ENCODE measurements at places on chromosomes 6 and 20.

GRCh38 chr20:41359541-41360011, 7.0 kb downstream of the EMILIN3 start:
- no peak for DNase-seq

DNA sequence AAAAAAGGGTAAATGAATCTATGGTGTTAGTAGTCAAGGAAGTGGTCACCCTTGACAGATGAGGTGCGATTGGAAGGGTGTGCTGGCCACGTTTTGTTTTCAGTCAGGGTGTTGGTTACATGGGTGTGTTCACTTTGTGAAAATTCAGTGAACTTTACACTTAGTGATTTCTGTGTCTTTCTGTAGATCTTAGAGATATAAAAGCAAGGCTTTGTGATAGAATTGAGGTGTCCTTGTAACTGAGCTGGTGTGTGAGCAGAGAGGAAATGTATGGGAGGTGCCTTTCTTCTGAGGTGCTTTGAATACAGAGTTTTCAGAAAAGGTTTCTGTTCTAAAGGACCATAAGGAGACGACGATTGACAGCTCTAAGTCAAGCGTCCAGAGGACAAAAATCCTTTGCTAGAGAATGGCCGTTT, 90.5 kb downstream of the SAMD3 start:
- DNase-seq: no peak

GRCh38 chr6:84657025-84657424, 107.4 kb downstream of the TBX18 start:
- DNase-seq: no peak

- DNase-seq: peak; percentile 46
Measured at GRCh38 chr6:7145885-7146828, 38.4 kb downstream of the RREB1 start.

- DNase-seq: no peak
Measured at GRCh38 chr6:27061235-27061993, 186.1 kb upstream of the PRSS16 start.

Measured in RCC 7860 (cell line).